ENCODE measurements at places on chromosomes 6 and 20.

DNA sequence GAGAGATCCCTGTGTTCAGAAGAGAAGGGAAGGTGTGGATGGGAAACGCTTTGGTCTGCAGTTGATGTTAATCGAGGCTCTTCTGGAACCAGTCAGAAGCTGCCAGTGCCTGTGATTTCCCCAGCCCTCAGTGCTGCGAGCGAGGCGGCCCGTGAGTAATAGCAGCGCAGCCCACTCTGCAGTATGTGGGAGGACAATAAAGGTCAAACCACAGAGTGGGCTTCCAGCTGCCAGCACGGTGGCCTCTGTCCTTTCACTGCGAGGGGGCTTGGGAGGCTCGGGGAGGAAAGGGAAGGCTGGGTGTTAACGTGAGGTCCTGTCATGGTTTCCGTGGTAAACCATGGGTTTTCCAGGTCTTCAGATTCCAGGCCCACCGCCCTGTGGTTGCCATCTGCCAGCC is 32.3 kb upstream of the TAGAP start:
- DNase-seq = no peak

GRCh38 chr6:136411453-136412354 is 122.1 kb upstream of the BCLAF1 start:
- DNase-seq = no peak

GRCh38 chr20:51456511-51457509 is 85.7 kb downstream of the NFATC2 start:
- DNase-seq = peak; percentile 98

GRCh38 chr6:161882196-161882765 is 608.4 kb upstream of the AGPAT4 start:
- no peak for DNase-seq

- no peak for DNase-seq
Measured at GRCh38 chr6:38375341-38375740, 264.4 kb downstream of the BTBD9 start.

- no peak for DNase-seq
Measured at GRCh38 chr6:47897247-47897646, 115.4 kb downstream of the OPN5 start.

GRCh38 chr20:45998337-45998736 is 10.4 kb upstream of the MMP9 start:
- DNase-seq = no peak

- DNase-seq = no peak
Measured at GRCh38 chr6:41579088-41579610, 33.0 kb downstream of the FOXP4 start.

DNA sequence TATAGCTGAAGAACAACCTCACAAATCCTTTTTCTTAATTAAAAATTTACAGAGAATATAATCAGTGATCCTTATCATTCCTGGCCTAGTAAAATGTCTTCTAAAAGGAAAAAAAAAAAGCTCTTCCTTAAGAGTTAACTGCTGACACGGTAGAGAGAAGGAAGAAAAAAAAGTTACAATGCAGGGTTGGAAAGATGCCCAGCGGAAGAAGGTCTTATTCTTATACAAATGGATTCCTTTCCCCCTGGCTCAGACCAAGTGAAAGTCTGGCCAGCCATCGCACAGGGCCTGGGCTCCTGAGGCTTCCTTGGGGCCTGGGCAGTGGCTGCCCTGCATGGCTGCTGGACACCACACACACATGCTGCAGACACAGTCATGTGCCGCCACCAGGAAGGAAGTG is 688.6 kb downstream of the TENT5A start:
- DNase-seq = no peak

- DNase-seq = peak; percentile 51
Measured at GRCh38 chr20:44491635-44492395, 16.1 kb downstream of the TTPAL start.

- DNase-seq = no peak
Measured at GRCh38 chr20:61346996-61347395, 94.9 kb downstream of the CDH4 start.

GRCh38 chr6:15864708-15865062 is 201.9 kb upstream of the DTNBP1 start:
- no peak for DNase-seq

GRCh38 chr6:49342410-49342809 is 120.6 kb downstream of the MMUT start:
- DNase-seq = no peak

- no peak for DNase-seq
Measured at GRCh38 chr6:145263778-145264211, 471.5 kb downstream of the EPM2A start.

DNA sequence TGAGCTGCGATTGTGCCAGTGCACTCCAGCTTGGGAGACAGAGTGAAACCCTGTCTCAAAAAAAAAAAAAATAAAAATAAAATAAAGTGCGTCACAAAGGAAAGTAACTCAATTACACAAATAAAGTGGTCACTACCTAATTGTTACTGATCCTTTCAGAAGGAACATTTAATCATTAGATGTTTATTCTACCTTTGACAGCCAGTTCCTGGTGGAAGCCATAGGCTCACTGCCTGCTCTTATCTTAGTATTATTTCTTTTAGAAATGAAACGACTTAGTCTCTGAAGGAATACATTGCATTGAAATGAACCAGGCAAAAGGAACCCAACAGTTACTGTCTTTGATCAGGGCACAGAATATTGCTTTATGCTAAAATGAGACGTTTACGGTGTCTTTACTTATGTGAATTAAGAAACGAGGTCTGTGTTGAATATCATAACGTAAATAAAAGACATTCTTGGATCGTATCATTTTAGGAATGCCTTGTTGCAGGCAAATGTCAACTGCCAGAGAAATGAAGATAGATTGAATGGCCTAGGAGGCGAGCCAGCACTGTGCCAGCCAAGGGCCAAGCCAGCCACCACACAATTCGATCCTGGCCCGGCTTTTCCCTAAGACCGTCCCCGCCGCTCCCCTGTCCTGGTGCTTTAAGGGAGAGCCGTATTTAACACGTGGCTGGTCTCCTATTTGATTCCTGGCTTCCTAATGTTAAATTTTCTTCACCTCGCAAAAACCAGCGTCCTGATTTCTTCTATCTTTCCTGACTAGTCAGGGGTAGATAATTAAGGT is 136.7 kb upstream of the GMDS start:
- no peak for DNase-seq

- DNase-seq = peak; percentile 23
Measured at GRCh38 chr6:136326038-136326553, 36.5 kb upstream of the BCLAF1 start.

DNA sequence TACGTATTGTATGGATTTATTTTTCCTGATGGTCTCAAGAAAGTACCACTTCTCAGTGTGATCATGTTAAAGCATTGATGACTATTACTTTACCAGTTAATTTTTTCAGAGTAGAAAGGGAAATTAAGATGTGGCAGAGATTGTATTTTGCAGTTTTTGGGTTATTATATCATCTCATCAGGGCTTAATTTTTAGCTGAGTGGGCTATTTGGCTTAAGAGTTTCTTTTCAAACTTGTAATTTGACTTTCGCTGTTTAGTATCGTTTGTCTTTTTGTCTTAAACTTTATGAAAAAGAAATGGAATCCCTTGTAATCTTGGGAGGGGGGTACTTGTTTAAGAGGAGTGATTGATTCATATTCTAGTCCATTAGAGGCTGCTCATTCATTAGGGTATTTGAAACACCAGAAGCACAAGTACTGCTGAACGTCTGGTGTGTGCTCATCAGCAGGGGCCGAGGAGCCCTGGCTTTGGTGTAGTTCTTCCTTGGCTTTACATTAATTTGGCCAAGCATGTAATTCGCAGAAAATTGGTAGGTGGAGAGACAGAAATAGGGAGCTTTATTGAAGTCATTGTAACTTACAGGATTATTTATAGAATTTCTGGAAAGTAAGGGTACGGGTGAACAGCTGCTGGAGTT is 112.4 kb downstream of the TIAM2 start:
- DNase-seq = no peak
